ENCODE measurements at places on chromosomes 6 and 20.

- DNase-seq, result no peak
These were observed 22.5 kb upstream of the CST3 start for GRCh38 chr20:23659989-23660837.

GRCh38 chr20:3189561-3190131 lies 14.8 kb downstream of the DDRGK1 start:
- no peak for DNase-seq

- no peak for DNase-seq
These were observed 13.6 kb downstream of the FBXO30 start for GRCh38 chr6:145801021-145801420.

- DNase-seq, result no peak
These were observed 29.8 kb downstream of the TRMT6 start for GRCh38 chr20:5920581-5920980.

DNA sequence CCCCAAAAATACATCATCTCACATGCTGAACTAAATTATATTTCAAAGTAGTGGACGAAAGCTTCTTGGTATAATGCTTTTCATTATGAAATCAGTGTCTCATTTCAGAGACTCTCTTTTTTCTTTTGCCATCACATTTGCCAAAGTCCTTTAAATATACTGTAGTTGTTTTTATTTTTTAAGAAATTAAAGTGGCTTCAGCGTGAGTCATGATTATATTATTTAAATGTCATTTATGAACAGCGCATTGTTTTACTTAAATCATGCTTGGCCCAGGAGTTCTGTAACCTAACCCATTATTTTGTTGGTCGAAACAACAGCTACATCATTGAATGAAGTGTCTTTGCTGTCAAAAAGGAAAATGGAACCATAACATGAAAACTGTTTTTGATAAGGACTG lies 100.9 kb downstream of the CD109 start:
- no peak for DNase-seq

DNA sequence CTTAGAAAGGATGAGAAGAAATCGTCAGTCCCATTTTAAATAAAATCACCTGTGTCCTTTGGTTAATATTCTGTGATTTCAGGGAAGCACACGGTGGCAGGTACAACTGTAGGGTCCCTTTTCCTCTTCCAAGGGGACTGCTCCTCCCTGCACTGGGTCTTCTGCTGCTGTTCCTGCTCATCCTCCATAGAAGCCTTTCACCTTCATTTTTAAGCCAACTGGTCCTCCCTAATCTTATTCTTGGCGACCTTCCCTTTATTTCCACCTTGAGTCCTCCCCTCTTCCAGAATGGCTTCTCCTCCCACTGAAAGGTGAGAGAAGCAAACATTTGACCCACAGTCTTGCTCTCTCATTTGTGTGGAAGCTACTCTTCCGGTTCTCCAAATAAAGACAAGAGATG lies 4.4 kb upstream of the PRDM1 start:
- no peak for DNase-seq

DNA sequence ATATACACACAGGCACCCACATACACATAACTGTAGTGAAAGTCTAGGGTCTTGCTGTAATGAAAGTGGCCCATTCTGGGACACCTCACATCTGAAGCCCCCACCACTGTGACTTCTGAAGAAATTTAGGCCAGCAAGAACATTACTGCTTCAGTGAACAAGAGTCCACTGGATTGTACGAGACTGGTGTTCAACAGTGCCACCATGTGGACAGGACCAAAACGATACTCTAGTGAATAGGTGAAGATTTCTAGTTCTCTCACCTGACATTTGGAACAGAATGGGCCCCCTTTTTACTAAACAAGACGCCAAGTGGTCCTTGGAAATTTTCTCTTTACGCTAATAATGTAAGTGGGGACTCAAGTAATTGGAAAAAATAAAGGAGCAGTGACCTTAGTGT lies 156.9 kb downstream of the MAFB start:
- no peak for DNase-seq

- DNase-seq, result peak; percentile 86
These were observed 39.0 kb downstream of the JAG1 start for GRCh38 chr20:10634683-10635411.

Measured in AG04449 (cell line).